Occipital lobe (tissue), 3 donors: ENCODE measurements at places on chromosomes 2 and 18.
A peak's percentile ranks its signal among the peaks of the same experiment; 100 is the strongest.

GRCh38 chr2:6474161-6475140 is 391.3 kb downstream of the CMPK2 start:
- DNase-seq: no peak

DNA sequence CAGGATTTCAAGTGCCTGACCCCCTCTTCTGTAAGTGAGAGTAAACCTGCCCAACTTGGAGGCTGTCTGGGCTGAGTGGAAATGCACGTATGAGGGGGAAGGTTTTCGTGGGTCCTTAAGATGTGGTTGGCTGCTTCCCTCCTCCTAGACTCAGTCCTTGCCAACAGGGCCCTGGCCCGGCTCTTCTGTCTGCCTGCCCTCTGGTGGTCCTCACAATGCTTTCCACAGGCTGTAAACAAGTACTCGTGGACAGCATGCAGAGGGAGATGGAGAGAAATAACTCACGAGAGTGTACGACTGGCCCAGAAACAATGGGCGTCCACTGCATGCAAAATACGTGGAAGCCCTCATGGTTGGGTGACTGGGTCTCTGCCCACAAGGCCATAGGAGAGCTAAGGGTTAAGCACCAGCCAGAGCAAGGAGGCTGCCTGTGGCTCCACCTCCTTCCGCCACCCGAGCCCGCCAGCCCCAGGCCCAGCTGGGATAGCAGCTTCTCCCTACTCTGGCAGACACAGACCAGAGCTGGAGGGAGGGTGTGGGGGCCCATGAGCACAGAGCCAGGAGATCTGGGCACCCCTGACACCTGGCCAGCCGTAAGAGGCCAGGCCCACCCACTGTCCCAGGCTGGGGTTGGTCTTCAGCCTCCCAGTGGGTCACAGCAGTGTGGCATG is 17.0 kb upstream of the ARHGEF4 start:
- DNase-seq: no peak

DNA sequence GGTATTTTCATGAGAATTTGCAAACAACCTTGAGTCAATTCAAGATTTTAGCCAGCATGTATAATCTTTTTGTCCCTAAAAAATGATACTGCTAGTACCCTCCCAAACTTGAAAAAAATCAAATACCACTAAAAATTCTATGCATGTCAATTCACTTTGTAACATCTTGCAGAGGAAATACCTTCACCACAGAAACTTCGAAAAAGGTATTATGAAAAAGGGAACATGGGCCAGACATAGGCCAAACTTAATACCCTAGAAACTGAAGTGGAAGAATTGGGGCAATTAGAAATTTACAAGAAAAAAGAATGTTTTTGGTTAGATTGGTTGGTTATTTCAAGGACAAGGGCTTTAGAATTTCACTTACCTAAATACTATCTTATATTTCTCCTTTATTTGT is 48.5 kb downstream of the PAX3 start:
- DNase-seq: no peak

GRCh38 chr2:16154501-16155280 is 214.3 kb downstream of the MYCN start:
- no peak for DNase-seq

- DNase-seq: no peak
Observed at GRCh38 chr18:42228581-42228980, 273.5 kb downstream of the PIK3C3 start.

DNA sequence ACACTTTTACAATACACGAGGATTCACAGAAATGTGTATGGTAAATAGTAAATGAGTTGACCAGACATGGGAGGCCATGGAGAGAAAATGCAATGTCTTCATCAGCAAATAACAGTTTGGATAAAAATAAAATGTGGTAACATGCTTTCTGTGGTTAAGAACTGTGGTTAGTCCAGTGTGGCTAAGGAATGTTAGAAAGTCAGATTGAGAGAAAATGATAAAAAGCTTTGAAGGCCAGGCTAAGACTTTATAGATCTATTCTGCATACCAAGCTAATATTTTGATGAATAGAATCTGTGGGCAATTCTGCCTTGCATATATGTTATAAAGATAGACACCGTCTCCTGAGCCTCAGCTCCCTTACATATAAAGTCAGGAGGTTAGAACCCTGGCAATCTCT is 215.9 kb downstream of the SOX11 start:
- DNase-seq: no peak

- no peak for DNase-seq
Observed at GRCh38 chr18:22710673-22711191, 222.4 kb upstream of the RBBP8 start.

GRCh38 chr2:86069091-86069685 is 36.5 kb downstream of the POLR1A start:
- no peak for DNase-seq

DNA sequence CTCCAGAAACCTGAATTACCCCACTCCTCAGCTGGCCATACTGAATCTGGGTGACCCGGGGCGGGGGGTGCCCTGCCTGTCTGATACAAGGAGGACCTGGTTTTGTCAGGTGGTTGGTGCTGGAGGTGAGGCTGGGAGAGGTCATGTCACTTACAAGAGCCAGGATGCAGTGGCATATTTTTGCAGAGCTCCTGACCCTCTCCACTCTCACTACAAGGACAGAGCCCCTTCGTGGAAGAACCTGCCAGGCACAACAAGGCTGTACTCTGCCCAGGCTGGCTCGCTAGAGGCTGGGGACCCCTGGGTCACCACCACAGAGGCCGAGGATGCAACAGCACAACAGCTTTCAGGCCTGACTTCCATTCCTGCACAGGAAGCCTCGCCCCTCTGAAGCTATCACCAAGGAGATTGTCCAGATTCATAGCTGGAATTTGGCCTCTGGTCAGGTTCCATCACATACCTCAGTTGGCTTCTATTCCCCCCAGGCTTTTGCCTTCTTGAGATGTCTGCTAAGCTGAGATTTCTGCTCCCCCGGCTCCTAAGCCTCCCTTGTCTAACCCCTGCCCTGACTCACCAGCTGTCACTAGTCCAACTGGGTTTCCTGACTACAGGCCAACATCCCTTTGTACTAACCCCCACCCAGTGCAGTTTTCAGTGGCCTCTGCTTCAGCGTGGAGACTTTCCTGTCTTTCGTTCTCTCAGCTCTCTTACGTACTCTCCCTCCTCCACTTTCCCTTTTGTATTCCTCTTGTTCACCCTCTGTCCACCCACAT is 132.5 kb upstream of the EPAS1 start:
- peak; percentile 31 for DNase-seq

DNA sequence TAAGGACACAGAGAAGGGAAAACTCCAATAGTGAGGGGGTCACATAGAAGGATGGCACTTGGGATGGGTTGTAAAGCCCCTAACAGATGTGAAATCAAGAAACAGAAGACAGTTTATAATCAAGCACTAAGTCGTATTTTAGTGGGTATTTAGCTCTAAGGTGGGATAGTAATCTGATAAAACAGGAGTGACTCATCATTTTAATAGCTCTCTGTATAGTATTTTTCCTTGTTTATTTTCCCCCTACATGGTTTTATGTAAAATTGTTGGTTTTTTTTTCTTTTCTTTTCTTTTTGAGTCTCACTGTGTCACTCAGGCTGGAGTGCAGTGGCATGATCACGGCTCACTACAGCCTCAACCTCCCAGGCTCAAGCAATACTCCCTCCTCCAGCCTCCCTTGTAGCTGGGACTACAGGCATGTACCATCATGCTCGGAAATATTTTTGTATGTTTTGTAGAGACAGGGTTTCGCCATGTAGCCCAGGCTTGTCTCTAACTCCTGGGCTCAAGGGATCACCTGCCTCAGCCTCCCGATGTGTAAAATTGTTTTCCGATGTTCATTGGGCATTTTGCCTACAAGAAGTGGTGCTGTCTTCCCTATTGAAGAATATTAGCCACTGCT is 142.6 kb upstream of the SERPINE2 start:
- no peak for DNase-seq

GRCh38 chr2:11155381-11156035 is at the start of gene SLC66A3:
SLC66A3 (plus strand) TSS chr2:11155467; CDS start chr2:11155547, 80 bp downstream.
- DNase-seq: no peak

GRCh38 chr2:9234680-9235146 is 28.1 kb downstream of the ASAP2 start:
- DNase-seq: peak; percentile 35

DNA sequence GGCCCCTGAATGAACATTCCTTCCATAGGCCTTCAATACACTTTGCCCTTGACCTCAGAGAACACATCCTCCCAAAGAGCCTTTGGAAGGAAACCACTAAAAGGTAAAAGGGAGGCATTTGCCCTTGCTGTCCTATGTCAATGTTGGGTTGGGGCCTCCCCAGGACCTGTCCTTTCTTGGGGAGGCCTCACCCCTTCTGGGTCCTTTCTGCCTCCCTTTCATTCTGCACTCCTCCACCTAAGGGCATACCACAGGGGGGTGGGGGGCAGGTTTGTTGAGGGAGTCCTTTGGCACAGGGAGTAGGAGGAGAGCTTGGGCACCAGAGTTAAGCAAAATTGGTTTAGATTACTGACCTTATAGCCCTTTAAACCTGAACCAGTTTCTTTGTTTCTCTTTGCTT is 32.5 kb upstream of the ATP6V1B1 start:
- DNase-seq: no peak

- no peak for DNase-seq
Observed at GRCh38 chr18:22165049-22165602, 4.3 kb upstream of the GATA6 start.

- no peak for DNase-seq
Observed at GRCh38 chr2:233477548-233478433, 88.8 kb downstream of the USP40 start.

GRCh38 chr2:231332872-231333500 is 62.5 kb upstream of the B3GNT7 start:
- no peak for DNase-seq

DNA sequence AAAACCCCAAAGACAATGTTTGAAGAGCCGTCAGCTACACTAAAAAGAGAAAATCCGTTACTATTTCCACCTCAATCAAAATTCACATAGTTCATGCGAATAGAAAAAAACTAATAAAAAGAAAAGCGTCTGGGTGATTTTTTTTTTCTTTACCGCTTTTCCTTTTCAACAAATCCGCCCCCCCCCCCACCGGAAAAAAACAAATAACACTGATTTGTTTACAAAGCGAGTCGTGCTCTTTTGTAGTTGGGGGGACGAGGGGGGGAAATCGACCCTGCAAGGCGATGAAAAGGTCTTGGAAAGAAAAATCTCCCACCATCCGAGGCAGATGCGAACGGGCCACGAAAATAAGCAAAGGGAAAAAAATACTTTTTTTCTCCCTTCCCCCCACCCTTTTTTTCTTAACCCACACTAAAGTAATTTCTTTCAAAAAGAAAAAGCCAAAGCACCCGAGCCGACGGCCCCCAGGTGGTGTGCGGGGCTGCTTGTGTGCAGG is 638 bp downstream of the ZNF521 start:
- DNase-seq: no peak

DNA sequence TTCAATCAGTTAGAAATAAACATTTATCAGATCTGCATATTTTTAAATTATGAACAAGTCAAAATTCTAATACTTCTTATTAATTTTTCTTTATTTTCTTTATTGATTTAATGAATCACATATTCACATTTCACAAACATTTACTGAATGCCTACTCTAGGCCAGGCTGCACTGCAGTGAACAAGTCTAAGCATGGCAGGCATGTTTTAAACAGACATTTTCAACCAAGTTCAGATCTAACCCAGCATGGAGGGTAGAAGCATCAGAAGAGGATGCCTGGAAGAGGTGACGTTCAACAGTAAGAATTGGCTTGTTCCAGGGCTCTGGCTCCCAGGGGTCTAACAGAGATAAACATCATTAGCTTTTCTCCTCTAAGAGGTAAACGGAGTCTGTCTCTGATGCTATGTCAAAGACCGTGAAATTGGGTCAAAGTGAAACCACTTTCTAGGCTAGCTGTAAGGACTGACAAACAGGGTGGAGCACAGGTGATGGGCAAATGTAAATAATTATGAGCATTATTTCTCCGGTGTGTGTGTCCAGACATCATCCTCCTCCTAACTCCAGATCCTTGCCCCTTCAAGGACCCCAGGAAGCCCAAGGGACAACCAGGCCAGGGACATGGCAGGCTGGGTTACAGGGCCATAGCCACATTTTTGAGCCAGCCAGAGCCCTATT is 50.6 kb downstream of the UNC50 start:
- DNase-seq: no peak

DNA sequence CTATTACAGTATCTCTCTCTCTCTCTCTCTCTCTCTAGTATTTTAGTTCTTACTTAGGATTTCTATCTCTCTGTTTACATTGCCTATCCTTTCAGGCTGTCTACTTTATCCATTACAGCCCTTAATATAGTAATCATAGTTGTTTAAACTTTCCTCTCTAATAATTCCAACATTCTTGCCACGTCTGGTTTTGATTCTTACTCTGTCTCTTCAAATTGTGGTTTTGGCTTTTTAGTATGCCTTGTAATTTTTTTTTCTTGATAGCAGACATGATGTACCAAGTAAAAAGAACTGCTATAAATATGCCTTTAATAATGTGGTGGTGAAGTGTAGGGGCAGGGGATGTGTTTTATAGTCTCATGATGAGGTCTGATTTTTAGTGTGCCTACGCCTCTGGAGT is 1809.5 kb upstream of the CELF4 start:
- DNase-seq: no peak

DNA sequence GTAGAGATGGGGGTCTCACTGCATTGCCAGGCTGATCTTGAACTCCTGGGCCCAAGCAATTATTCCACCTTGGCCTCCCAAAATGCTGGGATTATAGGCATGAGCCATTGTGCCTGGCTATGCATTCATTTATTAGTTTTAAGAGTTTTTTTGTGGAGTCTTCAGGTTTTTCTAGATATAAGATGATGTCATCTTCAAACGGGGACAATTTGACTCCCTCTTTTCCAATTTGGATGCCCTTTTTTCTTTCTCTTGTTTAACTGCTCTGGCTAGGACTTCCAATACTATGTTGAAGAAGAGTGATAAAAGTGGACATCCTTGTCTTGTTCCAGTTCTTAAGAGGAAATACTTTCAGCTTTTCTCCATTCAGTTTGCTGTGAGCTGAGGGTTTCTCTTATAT is 113.7 kb upstream of the PARD3B start:
- DNase-seq: no peak

GRCh38 chr2:241509155-241509784 is 886 bp upstream of the STK25 start:
- DNase-seq: no peak

- DNase-seq: no peak
Observed at GRCh38 chr2:74851191-74851566, 17.3 kb downstream of the HK2 start.

DNA sequence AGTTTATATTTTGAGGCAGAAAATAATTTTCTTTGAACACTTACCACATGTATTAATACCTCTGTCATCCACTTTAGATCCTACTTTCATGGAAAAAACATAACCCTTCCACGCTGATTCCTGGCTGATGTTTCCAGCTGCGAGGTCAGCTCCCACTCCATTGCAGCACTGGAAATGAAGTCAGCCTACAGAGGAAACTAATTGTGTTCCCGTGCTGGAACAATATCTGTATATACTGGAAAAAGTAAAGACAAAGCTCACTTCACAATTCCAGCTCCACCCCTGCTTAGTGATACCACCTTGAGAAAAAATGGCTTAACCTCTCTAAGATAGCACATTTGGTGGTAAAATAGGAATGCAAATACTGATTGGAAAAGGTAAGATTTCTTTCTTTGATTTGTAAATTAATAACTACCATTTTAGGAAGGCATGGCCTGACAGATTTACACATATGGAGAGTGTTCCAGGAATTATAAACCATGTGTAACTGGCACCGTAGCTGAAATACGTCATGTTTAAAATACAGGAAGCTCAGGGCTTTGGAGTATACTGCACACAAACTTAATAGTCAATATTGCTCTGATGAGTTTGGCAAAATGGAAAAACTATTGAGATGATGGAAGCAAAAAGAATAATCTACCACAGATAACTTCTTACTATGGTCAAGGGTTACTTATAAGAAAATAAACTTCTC is 90.0 kb downstream of the TRIB2 start:
- no peak for DNase-seq

GRCh38 chr18:10239103-10239502 is 215.3 kb upstream of the APCDD1 start:
- no peak for DNase-seq
